ENCODE measurements at places on chromosomes 16 and 17. TPM values are rescaled to one million over a fixed set of nuclear protein-coding genes. Genes with fewer than 3 reads are reported as not detected.

GRCh38 chr17:28335959-28336871 is 654 bp downstream of the TNFAIP1 start:
- peak overlapping the region; percentile 98 for H3K27ac ChIP-seq
- H3K27me3 ChIP-seq = no peaks in the 10 kb centered on the region
- H3K4me1 ChIP-seq = peaks cover 62% of the 10 kb centered on the region
- peaks cover 28% of the 10 kb centered on the region for H3K36me3 ChIP-seq
- peak overlapping the region; percentile 73 for H3K4me3 ChIP-seq

- peaks cover 18% of the 10 kb centered on the region for H3K4me1 ChIP-seq
- no peak overlapping the region for H3K27ac ChIP-seq
- H3K36me3 ChIP-seq = no peaks in the 10 kb centered on the region
- DNase-seq = no peak
- H3K27me3 ChIP-seq = no peaks in the 10 kb centered on the region
- H3K4me3 ChIP-seq = no peak overlapping the region
Measured at GRCh38 chr16:15970743-15971439, 21.5 kb downstream of the ABCC1 start.

- H3K4me1 ChIP-seq = no peaks in the 10 kb centered on the region
- H3K36me3 ChIP-seq = no peaks in the 10 kb centered on the region
- DNase-seq = no peak
- no peak overlapping the region for H3K27ac ChIP-seq
Measured at GRCh38 chr16:17532338-17532995, 61.7 kb upstream of the XYLT1 start.

- H3K27ac ChIP-seq = no peak overlapping the region
- no peaks in the 10 kb centered on the region for H3K4me1 ChIP-seq
- H3K4me3 ChIP-seq = no peak overlapping the region
- no peaks in the 10 kb centered on the region for H3K27me3 ChIP-seq
- no peaks in the 10 kb centered on the region for H3K36me3 ChIP-seq
Measured at GRCh38 chr16:60120586-60120985, 1386.5 kb upstream of the GOT2 start.

The CA5A gene
- total RNA-seq = not detected
